ENCODE measurements at places on chromosomes 12 and 14. TPM values are rescaled to one million over a fixed set of nuclear protein-coding genes. Genes with fewer than 3 reads are reported as not detected.

The RAD51B gene
- total RNA-seq, result 6.1 TPM

The CDK17 gene
- 41.9 TPM for total RNA-seq

The KCNMB4 gene
- total RNA-seq, result 4.4 TPM

The GPR135 gene
- 3.5 TPM for total RNA-seq

GRCh38 chr12:61781021-61781581 lies 479.1 kb upstream of the USP15 start:
- no peak for DNase-seq

DNA sequence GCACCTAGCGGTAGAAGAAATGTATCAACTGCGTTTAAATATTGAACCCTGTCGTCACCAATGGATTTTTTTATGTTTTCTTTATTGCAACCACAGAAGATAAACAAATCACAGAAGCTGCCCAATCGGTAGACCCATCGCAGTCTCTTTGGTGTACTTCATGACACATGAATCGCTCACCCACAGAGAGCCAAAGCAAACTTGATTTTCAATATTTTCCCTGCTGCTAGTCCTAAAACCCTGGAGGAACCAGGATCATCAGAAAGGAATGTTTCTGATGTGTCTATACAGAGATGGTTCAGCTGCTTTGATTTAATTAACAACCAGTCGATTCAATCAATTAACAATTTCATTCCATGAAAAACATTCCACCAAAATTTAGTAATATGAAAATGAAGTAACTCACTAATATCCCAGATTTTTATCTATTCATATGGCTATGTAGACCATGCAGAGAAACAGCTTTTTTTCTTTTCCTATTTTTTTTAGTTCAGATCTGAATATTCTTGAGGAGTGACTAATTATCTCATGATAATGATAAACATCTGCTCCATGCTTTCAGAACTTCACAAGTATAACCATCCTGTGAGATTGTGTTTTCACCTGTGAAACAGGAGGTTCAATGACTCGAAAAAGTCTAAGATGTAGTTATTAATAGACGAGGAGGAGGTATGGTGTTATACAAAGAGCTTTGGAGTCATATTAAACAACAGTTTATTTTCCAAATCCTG lies 46.1 kb downstream of the DIO2 start:
- DNase-seq, result no peak
